ENCODE measurements at places on chromosomes 6 and 20.

GRCh38 chr6:11769811-11770545 is 8.6 kb downstream of the ADTRP start:
- no peak for DNase-seq

- no peak for DNase-seq
Observed at GRCh38 chr6:93970684-93971083, 551.3 kb upstream of the EPHA7 start.

- DNase-seq, result no peak
Observed at GRCh38 chr20:4508773-4509172, 212.9 kb upstream of the PRND start.

- no peak for DNase-seq
Observed at GRCh38 chr6:106525882-106526275, 103.4 kb downstream of the RTN4IP1 start.

DNA sequence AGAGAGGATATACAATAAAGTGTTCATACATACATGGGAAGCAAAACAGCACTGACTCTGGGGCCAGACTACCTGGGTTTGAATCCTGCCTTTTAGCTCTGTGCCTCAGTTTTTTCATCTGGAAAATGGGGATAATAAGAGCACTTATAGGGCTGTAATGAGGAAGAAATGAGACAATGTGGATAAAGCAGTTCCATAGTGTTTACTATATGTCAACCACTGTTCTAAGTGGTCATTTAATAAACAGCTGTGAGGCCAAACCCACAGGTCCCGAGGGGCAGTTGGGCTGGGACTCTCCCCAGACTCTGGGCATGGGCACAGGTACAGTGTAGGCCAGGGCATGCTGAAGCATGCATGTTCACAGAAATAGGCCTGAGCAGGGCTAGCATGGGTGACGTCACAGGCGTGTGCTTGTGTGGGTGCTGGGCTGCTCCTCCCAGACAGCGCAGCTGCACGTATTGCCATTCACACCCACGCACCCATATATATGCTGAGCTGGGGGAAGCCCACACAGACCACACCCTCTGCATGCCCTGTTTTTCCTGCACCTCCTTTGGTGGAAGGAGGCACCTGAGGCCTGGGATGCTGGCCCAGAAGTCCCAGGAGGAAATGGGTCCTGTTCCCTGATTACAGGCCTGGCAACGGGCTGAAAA is 3.5 kb upstream of the PLCG1 start:
- peak; percentile 84 for DNase-seq

DNA sequence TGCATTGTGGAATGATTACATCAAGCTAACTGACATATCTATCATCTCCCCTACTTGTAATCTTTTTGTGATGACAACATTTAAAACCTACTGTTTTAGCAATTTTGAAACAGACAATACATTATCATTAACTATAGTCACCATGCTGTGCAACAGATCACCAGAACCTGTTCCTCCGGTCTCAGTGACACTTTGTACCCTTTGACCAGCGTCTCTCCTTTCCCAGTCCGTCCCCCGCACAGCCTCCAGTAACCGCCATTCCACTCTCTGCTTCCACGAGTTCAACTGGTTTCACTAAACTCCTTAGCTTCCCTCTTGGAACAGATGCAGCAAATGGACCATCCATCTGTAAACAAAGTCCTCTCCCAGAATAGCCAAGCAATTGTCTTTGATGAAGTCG is 21.8 kb downstream of the LRP11 start:
- DNase-seq, result no peak

- DNase-seq, result no peak
Observed at GRCh38 chr20:37586078-37586477, 58.4 kb upstream of the BLCAP start.

DNA sequence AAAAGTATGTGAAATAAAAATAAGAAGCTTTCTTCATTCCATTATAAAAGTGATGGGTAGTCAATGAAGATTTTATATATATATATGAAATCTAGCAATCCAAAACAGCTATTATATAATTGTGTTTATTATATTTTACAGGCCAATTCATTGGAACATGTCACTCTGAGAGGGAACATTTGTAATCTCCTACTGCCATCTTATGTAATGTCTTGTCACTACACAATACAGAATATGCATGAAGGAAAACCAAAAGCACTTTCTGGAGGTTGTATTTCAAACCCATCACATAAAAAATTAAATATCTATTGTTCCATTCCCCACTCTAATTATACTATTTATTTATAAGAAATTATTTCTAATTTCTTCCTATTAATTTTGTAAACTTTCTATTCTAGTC is 31.5 kb upstream of the IRAK1BP1 start:
- no peak for DNase-seq

- no peak for DNase-seq
Observed at GRCh38 chr6:150934380-150934779, 68.9 kb downstream of the MTHFD1L start.

GRCh38 chr20:2330090-2330695 is 34.4 kb downstream of the TGM3 start:
- DNase-seq, result no peak

- no peak for DNase-seq
Observed at GRCh38 chr6:162157167-162157870, 570.2 kb downstream of the PRKN start.

GRCh38 chr6:27375613-27376079 is 12.9 kb upstream of the ZNF391 start:
- peak; percentile 12 for DNase-seq

GRCh38 chr20:60117065-60117464 is 158.8 kb downstream of the CDH26 start:
- DNase-seq, result no peak

DNA sequence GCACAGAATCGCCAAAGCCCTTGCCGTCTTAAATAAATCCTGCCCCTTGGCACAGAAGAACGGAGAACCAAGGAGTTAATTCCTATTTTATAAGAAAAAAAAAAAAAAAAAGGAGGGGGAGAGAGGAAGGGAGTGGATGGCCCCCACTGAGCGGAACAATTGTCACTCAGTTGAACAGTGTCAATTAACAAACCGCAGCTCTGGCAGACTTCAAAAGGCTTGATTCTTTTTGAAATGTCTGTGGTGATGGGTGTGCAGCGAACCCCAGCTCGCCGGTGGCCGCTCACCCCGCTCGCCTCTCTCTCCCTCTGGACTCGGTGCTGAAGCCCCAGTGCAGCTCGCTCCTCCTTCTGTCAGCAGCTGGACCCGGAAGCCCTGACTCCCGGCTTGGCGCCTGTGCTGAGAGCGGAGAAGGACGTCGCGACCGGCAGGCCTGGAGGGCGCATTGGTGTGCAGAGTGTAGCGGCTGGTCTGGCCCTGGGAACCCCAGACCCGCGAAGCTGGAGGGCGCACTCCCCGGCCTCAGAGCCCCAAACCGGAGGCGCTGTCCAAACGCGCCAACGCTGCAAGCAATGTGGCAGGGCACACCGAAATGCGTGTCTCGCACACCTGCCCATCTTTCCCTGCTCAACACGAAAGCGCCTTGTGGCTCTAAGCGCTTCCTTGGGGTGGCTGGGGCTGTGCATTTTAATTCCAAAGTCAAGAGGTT is 3.4 kb downstream of the LINC00237 start:
- DNase-seq, result peak; percentile 49

- no peak for DNase-seq
Observed at GRCh38 chr6:73800997-73801396, 105.0 kb downstream of the CD109 start.

DNA sequence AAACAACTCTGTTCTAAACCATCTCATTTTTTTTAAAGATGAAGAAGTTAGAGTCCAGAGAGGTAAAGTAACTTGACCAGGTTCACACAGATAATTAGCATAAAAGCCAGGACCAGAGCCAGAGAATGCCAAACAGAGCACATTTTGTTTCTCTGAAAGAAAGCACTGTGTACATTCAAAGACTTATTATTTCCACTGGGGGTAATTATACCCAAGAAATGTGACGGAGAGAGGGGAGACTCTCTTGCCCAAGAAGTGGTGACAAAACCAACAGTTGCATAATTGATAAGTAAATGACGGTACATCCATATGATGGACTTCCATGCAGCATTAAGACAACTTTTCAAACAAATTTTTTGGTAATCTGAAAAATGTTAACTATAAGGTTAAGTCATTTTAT is 111.6 kb downstream of the RTN4IP1 start:
- no peak for DNase-seq

DNA sequence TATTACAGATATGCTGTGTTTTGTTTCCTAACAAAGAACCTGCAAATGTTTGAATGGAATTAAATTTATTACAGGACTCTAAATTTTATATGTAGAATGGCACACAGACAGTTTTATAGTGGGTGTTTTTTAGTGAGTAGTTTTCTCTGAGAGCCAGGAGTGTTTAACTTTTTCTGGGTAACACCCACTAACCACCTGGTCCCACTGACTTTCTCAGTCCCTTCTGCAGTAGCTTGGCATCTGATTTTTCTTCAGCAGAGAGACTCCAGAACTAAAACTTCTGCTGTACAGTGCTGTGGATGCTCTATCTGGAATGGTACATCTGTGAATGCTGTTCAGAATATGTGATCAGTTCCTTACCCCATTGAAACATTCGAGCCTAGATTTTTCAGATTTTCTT is 6.3 kb downstream of the YWHAB start:
- DNase-seq, result no peak
